EL (cell line): ENCODE measurements at places on chromosomes 3 and 15.

GRCh38 chr15:90101969-90102890 is at the start of gene IDH2:
TSS of gene IDH2 (minus strand) at chr15:90102468. CDS start at chr15:90102390, 78 bp downstream.
- DNase-seq: peak; percentile 85

- no peak for DNase-seq
These were observed 11.7 kb downstream of the CTXND1 start for GRCh38 chr15:80240276-80240675.

DNA sequence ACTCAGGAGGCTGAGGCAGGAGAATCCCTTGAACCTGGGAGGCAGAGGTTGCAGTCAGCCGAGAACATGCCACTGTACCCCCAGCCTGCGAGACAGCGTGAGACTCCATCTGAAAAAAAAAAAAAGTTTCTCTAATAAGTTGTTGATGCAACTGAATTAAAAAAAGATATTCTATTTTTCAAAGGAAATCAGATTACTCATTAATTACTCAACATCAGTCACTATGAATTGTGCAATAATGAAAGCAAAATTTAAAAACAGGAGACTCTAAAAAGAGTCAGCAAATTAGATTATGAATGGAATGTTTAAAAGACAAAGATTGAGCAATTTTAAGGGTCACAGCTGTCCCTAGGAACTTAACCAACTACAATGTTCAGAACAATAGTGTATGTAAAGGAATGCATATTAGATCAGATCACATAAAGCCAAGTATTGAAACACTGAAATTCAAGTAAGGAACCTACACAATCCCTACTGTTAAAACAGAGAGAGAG is 60.2 kb upstream of the SLC4A7 start:
- peak; percentile 83 for DNase-seq

DNA sequence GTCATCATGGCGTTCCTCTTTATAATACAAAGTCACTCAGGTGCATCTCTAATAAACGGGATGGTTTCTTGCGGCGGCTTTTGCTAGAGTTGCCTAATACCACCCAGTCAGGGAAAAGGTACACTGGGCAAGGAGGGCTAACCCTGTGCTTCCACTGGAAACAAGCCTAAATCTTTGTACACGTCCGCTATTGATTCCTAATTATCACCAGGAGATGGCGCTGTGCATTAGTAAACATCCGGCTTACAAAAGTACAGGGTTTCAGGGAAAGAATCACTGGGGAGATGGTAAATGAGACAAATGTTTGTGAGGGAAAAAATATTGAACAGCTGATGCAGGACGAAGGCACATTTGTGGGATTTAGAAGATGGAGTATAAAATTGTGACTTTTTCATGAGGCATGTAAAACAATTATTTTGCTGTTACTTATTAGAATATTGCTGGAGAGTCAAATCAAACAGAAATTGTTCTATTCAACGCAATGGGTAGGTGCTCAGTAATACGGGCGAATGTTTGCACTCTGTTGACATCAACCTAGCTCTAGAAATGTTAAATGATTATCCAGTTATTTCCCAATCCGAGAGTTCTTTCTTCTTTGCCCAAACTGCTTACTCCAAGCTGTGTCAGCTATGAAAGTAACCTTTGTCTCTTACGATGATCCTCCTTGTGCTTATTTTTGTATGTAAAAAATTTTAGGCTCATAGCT is 50.6 kb downstream of the GMNC start:
- peak; percentile 74 for DNase-seq

DNA sequence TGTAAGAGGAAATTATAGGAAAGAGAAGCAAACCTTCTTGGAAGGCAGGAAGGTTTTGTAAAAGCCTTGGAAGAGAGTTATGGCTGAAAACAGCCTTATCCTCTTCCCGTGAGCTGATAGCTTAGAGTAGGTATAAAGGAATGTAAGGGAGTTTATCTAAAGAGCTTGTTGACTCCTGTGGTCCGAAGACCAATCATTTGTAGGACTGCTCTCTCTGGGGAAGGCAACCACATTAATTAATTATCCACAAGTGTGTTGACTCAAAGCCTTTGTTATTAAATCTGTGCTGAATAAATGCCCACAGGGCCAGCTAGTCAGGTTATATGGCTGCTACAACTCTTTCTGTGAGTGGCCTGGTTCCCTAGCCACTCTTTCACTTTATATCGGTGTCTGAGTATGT is 452.1 kb upstream of the RASGRP1 start:
- no peak for DNase-seq

- DNase-seq: no peak
These were observed 15.3 kb upstream of the UNC13C start for GRCh38 chr15:53962646-53963561.

DNA sequence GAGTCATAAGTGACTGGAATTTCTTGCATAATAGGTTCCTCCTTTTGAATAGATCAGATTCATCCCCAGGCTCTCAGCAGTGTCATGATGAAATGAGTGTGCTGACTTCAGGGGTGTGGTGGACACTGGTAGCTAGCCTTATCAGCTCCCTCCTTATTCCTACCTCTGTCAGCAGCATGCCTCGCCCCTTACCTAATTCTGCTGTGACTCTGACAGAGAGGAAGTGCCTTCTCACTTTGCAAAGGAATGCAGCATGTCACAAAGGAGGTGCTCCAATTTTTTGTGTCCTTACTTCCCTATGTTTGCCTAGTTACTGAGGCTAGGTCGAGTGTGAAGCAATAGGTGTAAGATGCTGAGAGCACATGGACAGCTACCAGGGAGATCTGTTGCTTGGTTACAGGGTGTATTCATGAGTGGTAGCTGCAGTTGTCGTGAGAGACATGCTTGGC is 90.6 kb downstream of the TNFAIP8L3 start:
- DNase-seq: peak; percentile 5

- no peak for DNase-seq
These were observed 91.5 kb downstream of the ADAMTS17 start for GRCh38 chr15:100250176-100250800.

GRCh38 chr3:35437381-35437780 is 201.9 kb upstream of the ARPP21 start:
- DNase-seq: no peak

DNA sequence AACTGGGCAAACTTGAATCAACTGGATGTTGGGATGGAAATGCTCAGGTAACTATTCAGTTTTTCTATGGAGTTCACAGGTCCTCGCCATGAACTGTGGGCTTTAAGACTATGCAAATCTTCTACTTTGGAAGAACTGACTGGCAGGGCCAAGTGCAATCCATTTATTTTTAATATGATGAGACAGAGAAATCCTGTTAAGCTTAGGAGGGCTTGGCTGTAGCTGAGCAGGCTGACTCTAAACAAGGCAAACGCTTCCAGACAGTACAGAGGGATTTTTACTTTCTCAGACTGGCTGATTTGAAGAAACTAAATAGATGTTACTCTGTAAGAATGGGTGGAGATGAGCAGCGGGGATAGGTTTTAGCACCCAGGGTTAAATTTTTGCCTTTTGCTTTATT is 194.2 kb upstream of the ICE2 start:
- DNase-seq: no peak

GRCh38 chr3:157794771-157795170 is 291.6 kb upstream of the VEPH1 start:
- DNase-seq: peak; percentile 60

GRCh38 chr15:67218428-67218827 is 36.0 kb downstream of the AAGAB start:
- no peak for DNase-seq

- no peak for DNase-seq
These were observed 3.1 kb upstream of the ABTB1 start for GRCh38 chr3:127669541-127670228.

- no peak for DNase-seq
These were observed 202.0 kb downstream of the AKAP13 start for GRCh38 chr15:85582131-85583079.

DNA sequence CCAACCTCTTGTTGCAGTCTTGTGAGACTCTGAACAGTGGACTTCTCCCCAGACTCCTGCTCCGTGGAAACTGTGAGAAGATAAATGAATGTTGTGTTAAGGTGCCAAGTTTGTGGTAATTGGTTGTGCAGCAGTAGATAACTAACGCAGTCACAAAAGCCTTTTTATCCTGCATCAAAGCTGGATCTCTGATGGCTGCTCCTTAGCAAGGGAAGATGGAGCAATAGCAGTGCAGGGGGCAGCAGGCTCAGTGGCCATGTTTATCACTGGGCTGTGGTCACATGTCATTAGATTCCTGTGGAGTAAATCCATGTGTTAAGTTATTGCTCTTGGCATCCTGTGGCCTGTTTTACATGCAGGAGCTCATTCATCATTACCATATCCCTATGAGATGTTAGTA is 13.5 kb downstream of the CMTM7 start:
- no peak for DNase-seq

DNA sequence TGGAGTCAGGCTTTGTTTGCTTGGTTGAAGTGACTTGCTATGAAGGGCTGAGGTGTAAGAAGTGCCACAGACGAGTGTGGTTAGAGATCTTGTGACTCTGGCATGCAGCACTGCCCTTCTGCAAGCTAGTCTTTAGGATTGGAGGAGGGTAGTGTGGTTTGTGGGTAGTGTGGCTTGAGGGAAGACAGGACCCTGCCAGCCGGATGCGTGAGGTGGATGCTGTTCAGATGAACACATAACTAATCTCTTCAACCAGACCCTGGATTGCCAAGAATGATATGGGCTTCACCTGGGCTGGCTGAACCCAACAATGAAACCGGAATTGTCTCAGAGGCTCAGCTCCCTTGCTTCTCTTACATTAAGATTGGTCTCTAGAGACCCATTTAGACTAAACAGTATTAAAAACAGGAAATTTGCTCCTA is 32.7 kb downstream of the STARD9 start:
- no peak for DNase-seq

DNA sequence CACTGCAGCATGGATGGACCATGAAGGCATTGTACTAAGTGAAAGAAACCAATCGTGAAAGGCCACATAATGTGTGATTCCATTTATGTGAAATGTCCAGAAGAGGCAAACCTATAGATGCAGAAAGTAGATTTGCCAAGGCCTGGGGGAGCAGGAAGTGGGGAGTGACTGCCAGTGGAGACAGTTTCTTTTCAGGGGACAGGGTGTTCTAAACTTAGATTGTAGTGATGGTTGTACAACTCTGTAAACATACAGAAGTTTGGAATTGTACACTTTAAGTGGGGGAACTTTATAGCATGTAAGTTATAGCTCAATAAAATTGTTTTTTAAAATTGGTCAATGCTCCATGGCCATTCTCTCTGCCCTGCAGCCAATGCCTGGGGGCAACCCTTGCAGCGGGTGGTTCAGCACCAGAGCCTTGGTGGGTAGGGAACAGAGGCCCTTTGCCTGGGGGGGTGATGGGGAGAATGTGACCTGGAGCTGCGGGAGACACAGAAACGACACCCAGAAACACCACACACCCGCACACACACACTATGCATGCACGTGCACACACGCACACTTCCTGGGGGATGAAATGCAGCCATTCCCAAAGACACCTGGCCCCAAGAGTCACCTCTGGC is 43.1 kb downstream of the DNAJB8 start:
- no peak for DNase-seq

DNA sequence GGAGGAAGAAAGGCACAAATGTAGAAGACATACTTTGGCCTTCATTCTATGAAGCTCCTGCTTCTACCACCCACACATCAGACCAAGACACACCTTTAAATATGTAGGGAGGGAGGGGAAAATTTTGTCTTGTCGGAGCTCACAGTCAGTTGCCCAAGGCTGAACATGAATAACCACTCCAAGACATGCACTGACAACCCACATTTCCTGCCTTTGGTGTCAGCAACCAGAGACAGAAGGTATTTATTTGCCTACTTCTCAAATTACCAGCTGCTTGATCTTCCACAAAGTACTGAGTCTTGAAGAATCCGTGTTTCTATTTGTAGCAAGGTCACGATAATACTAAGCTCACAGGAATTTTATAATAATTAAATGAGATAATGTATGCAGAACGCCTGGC is 169.7 kb downstream of the KCNMB2 start:
- peak; percentile 48 for DNase-seq

DNA sequence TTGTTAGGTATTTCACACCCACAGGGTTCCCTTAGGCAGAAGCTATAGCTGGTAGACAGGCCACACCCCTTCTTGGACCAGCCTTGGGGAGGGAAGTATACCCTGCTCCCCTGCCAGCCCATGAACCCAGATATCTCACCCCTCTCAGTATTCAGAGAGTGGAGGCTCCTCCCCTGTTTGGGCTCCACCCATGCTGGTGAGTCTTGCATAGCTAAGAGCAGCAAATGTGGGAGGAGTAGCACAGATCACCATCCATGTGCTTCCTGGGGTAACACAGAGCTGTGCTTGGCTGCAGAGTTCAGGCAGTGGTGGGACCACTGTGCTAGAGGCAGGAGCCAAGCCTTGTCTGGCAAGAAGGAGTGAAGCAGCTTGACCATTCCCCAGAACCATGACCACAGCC is 427.2 kb downstream of the ZIC1 start:
- no peak for DNase-seq

DNA sequence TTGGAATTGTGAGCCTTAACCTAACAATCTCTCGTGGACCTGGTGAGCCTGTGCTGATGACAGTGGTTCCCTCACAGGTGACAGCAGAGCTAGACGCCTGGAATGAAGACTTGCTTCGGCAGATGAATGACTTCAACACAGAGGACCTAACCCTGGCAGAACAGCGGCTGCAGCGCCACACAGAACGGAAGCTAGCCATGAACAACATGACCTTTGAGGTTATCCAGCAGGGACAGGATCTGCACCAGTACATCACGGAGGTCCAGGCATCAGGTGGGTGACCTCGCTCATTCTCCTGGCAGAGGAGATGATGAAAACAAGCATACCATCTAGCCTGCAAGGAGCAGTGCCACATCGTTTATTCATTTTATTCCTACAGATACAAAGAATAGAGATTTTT is 316.9 kb upstream of the UMPS start:
- no peak for DNase-seq

- no peak for DNase-seq
These were observed 317.6 kb upstream of the RASGRP1 start for GRCh38 chr15:38882221-38882620.

- DNase-seq: no peak
These were observed 15.0 kb downstream of the SFMBT1 start for GRCh38 chr3:53030619-53031449.

DNA sequence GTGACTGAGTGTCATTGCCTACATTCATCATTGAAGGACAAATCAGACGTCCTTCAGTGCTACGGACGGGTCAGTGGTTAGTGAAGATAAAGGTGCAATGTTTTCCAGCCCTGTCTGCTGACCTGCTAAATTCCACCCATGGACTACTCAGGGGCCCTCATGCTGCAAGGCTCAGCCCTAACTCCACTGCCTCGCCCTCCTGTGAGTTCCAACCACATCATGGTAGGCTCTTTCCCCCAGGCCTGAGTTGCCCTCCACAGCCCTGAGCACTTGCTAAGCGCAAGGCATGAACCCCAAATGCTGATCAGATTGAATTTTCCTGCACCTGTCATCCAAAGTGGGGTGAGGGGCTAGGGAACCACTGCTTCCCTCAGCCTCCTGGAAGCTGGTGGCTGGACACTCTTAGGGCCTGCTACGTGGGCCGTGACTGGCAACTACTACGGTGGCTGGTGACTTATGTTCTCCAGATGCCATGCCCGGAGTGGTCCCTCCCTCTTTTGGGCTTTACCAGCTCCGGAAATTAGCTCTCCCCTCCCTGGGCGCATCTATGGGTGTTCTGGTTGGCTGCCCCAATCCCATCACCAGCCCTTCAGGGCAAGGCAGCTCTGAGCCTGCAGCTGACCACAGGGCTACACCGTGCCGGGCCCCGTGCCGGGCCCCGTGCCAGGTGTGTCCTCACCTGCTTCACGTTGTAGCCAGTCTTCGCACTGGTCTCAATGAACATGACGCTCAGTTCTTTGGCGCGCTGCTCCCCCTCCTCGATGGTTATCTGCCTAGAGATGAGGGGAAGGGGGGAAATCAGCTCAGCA is 32.1 kb downstream of the SRPRB start:
- DNase-seq: no peak
